ENCODE measurements at places on chromosomes 4 and X.

DNA sequence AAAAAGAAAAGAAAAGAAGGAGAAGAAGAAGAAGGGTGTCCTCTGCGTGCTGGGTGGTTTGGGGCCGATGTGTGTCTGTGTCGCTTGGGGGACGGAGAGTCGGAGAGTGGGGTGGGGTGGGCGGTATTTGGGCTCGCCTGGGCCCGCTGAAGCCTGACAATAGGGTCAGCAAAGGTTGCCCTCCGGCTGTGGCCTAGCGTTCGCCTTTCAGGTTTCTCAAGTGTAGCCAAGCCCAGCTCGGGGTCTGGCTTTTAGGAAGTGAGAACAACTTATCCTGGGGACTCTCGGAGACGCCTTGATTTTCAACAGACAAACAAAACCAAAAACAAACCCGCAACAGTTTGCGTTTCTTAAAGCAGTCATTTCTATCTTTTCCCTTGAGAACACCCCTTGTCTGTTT lies 4.1 kb upstream of the SOX3 start:
- no peak for DNase-seq

GRCh38 chrX:110568441-110568840 lies 209.8 kb downstream of the RTL9 start:
- DNase-seq: no peak

- DNase-seq: no peak
Observed at GRCh38 chr4:20085156-20085555, 166.5 kb upstream of the SLIT2 start.

DNA sequence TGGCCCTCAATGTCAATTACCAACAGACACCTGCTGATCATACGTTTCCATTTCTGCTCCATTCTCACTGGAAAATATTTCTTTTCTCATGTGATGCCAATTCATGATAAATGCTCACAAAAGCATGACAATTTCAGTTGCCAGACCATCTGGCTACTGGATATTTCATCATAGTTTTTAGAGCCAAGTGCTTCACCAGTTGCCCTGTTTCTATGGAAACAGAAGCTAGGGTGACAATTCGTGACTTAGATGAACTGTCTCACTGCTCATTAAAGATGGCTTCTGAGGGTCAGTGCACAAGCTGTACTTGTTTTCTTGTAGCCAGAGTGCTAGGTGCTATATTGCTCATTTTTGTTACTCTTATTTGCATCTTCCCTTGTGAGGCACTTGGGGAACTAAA lies 184.9 kb downstream of the COMMD8 start:
- DNase-seq: no peak

- peak; percentile 58 for DNase-seq
Observed at GRCh38 chr4:184269879-184270430, 52.3 kb upstream of the ENPP6 start.

DNA sequence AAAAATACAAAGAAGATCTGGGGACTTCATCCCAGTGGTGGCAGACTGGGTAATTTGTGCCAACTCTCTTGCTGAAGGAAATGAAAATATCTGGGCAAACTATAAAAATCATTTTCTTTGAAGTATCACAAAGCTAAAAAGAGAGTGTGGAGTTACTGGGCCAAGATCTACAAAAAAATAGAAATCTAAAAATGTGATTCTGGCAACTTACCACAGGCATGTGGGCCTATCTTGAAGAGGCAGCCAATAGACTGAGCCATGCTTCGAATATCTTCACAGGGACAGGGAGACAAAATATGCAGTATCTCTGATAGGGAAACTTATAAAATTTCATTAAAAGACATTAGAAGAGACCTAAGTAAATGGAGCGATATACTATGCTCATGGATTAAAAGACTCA lies 168.8 kb downstream of the RCHY1 start:
- DNase-seq: no peak

- DNase-seq: no peak
Observed at GRCh38 chr4:16078195-16078760, 5.5 kb downstream of the PROM1 start.

DNA sequence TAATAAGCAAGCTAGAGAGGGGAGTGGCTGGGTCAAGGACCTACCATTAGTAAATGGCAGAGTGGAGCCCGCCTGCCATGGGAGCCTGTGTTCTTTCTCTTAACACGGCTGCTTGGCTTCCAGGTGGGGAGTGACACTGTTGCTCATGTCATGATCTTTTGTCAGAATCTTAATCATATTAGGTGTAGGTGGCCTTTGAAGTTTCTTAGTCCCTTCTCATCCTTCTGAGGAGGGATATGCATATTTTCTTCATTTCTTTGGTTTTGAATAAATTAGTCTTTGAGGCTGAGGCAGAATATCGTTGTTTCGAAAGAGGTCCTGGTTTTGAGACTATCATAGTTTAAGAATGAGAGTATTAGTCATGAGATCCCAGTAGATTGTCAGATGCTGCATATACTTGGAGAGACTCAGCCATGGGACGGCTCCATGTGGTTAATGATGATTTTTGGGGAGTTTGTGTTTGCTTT lies 28.9 kb downstream of the SNX25 start:
- DNase-seq: no peak

GRCh38 chrX:119640731-119641170 lies 34.5 kb upstream of the NKRF start:
- DNase-seq: no peak

GRCh38 chrX:39967348-39967747 lies 130.4 kb downstream of the BCOR start:
- DNase-seq: no peak

GRCh38 chrX:34578237-34578636 lies 78.8 kb downstream of the TMEM47 start:
- no peak for DNase-seq

DNA sequence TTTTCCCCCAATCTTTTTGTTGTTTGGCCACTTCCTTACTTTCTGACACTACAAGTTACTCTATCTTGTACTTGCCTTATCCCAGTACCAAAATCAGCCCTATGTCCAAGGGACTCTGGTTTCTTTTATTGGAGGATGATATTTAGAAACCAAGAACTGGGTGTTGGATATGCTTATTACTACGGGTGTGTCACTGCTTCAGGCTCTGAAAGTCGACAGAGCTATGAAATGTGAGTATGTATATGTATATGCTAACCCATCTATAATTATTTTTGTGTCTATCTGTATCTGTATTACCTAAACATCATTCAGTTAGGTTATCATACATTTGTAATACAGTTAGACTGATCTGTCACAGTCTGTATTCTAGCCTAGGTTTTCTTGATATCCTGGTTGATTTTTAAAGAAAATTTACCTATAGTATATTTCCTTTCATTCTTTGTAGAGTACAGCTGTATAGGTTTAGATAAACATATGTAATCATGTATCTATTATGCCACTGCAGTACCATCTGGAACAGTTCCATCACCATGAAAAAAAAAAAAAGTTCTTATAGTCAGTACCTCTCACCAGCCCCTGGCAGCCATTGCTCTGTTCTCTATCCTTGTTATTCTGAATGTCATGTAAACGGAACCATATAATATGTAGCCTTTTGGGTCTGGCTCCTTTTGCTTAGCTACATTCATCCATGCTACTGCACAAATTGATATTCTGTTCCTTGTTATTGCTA lies 18.1 kb downstream of the SEC24B start:
- no peak for DNase-seq

DNA sequence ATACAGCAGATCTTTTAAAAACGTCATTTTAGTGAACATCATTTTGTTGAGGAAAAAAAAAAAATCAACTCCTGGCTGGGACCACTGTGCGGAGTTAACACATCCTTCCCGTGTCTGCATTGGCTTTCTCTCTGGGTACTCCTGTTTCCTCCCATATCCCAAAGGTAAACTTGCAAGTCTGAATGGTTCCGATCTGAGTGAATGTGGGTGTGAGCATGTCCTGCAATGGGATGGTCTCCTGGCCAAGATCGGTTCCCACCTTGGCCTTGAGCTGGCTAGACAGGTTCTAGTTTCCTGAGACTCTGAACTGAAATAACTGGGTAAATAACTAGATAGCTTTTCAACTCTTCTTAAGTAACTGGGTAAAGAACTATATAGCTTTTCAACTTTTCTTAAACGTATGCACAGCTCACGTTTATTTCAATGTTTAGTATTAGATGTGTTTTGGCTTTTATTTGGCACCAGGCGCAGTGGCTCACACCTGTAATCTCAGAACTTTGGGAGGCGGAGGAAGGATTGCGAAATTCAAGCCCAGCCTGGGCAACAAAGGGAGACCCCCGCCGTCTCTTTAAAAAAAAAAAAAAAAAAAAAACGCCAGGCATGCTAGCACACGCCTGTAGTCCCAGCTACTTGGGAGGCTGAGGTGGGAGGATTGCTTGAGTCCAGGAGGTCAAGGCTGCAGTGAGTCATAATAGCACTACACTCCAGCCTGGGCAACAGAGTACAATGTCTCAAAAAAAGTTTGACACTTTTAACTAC lies 14.0 kb downstream of the RBMX start:
- DNase-seq: no peak

DNA sequence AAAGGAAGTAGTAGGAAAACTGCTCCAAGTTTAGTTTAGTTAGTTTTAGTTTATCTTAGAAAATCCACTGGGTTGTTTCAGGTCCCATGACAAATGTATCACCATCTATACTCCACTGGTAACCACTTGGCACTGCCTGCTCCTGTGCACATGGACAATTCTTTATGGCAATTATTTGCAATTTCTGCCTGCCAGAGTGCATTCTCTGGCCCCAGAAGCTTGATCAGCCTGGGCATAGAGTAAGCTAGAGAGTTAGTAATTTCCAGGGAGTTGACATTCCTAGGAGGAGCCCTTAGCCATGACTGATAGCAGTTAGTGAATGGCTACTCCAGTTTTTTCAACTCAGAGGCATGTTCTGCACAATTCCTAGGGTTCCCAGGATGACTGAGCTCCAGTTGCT lies 203.2 kb upstream of the FGF13 start:
- no peak for DNase-seq

GRCh38 chr4:166309286-166309685 lies 436.2 kb downstream of the TLL1 start:
- no peak for DNase-seq

DNA sequence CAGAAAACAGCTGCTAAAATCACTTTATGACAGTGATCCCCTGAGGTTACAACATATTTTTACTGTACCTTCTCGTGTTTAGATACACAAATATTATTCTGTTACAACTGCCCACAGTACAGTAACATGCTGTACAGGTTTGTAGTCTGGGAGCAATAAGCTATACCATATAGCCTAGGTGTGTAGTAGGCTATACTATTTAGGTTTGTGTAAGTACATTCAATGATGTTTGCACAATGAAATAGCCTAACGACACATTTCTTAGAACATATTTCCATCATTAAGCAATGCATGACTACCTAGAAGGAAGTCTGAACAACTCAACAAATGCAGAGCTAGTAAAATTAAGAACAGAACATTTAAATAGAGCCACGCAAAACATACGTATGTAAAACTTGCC lies 112.7 kb downstream of the ZAR1 start:
- DNase-seq: no peak

GRCh38 chr4:162874748-162875147 lies 291.9 kb downstream of the NAF1 start:
- no peak for DNase-seq

DNA sequence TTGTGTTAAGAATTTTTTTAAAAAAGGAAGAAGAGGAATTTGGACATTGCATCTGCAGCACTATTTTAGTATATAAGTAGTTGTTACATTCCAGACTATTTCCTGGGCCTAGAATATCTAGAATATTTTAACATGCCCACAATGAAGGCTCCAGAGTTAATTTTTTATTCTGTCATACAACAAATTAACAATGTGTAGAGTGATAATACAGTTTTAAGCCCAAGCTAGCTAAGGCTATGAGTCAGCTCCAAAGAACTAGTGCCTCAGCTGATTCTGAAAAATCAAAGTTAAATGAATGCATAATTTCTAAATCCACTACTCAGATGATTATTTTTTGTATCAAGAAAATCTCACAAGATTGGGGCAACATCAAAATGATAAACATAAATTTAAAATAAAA lies 231.4 kb downstream of the PRDM5 start:
- DNase-seq: no peak

GRCh38 chr4:175309041-175309440 lies 390.9 kb downstream of the ADAM29 start:
- DNase-seq: no peak

DNA sequence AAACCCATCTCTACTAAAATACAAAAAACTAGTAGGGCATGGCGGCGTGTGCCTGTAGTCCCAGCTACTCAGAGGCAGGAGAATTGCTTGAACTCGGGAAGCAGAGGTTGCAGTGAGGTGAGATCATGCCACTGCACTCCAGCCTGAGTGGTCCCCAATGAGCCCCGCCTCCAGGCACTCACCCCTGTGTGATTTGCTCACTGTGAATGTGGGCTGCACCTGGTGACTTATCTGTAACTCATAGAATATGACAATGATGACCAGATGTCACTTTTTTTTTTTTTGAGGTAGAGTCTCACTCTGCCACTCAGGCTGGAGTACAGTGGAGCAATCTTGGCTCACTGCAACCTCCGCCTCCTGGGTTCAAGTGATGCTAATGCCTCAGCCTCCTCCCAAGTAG lies 49.0 kb upstream of the HOPX start:
- DNase-seq: no peak

DNA sequence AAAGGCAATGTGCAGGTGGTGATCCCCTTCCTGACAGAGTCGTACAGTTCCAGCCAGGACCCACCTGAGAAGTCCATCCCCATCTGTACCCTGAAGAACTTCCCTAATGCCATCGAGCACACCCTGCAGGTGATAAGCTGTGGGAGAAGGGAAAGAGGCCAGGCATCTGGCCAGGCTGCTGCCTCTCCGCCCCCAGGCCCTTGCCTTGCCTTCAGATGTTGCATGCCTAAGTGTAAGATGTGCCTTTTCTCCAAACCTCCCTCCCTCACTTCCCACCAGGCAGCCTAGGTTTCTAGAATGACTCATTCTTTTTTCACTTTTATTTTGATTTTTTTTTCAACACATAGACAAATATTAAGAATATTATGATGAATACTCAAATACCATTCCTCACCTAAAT lies 12.2 kb upstream of the CDK16 start:
- no peak for DNase-seq

DNA sequence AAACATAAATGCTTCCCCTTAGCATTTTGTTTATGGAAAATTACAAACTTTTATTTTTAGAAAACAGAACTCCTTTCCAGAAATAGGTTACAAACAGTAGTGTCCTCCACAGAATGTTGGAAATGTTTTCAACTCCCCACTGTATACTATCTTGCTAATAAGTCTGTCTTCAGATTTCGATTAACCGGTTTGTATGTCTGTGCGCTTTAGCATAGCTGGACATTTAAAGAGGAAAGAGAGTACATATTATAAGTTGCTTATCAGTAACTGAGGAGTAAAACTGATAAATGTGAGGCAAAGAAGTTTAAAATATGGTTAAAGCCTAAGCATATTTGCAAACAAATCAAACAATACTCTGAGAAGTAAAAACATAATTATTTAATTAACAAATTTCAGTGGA lies 3.4 kb downstream of the CXCL8 start:
- DNase-seq: no peak

DNA sequence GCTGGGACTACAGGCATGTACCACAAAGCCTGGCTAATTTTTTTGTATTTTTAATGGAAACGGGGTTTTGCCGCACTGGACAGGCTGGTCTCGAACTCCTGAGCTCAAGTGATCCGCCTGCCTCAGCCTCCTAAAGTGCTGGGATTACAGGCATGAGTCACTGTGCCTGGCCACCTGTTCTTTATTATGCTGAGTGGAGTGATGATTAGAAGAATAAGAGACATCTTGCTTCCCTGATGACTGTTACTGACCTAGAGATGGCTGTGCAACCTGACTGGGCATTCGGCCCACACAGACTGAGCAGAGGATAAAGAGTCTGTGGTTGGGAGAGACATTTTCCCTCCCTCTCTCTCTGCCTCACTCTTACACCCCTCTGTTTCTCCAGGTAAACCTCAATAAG lies 56.7 kb downstream of the SPINK2 start:
- no peak for DNase-seq

- no peak for DNase-seq
Observed at GRCh38 chr4:161189286-161190134, 974.3 kb downstream of the FSTL5 start.

Measured in vagina (tissue), 2 donors.